ENCODE measurements at places on chromosomes 1 and 21. TPM values are rescaled to one million over a fixed set of nuclear protein-coding genes. Genes with fewer than 3 reads are reported as not detected.

- DNase-seq: no peak
Observed at GRCh38 chr21:34148826-34149558, 75.6 kb downstream of the MRPS6 start.

DNA sequence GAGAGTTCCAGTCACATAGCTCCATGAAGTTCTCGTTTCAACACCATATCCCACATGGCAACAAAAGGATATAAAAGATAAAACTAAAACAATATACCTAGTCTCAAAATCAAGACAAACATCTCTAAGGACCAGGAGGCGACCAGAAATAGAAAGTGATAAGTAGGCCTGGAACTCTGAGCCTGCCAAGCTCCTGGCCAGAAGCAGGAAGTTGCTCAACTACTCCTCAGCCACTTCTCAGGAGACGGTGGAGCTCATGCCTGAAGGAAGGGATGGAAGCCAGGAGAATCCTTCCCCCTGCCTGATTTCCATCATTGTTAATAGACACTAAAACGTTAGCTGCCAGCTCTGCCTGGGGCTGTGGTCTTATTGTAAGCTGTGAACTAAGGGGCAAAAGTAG lies 94.7 kb downstream of the DISP1 start:
- peak; percentile 70 for DNase-seq

GRCh38 chr21:41429925-41430491 lies 4.0 kb downstream of the MX1 start:
- no peak for DNase-seq

GRCh38 chr1:6285336-6285735 lies 24.4 kb upstream of the GPR153 start:
- no peak for DNase-seq

GRCh38 chr1:197485790-197486189 lies 217.7 kb downstream of the CRB1 start:
- peak; percentile 3 for DNase-seq

GRCh38 chr1:59146056-59146455 lies 150.8 kb upstream of the FGGY start:
- no peak for DNase-seq

- DNase-seq: no peak
Observed at GRCh38 chr21:31308584-31308983, 35.5 kb downstream of the TIAM1 start.

DNA sequence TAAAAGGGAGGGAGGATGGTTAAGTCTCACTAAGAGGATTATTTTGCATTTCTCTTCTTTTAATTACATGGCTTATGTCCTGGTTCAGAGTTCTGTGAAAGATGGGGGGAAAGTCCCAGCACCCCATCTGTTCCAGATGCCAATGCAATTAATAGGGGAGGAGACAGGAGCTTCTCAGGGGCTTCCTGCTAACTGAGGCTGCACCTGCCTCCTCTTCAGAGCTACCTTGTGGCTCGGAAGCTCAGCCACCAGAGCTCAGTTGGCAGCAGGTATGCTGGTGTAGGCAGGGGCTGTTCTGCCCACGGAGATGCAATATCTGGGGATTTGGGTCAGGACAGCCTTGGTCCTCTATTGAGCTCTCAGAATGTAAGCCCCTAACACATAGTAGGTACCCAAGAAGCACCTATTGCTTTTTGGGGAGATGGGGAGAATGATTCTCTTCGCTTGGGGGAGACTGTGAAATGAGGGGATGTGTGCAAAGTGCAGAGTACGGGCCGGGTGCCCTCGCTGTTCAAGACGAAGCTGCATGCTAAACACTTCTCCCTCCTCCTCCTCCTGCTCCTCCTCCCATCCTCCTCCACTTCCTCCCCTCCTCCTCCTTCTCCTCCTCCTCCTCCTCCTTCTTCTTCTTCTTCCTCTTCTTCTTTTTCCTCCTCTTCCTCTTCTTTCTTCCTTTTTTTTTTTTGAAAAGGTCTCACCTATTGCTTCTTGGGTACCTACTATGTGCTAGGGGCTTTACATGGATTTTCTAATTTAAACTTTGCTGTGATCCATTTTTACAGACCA lies 279.0 kb downstream of the PTPRU start:
- DNase-seq: no peak

ZNF648 gene
- not detected for total RNA-seq
